ENCODE measurements at places on chromosomes 16 and 17.

- no peak for DNase-seq
Measured at GRCh38 chr16:17340804-17341203, 130.0 kb downstream of the XYLT1 start.

- DNase-seq, result no peak
Measured at GRCh38 chr17:19939993-19940721, 37.5 kb downstream of the AKAP10 start.

DNA sequence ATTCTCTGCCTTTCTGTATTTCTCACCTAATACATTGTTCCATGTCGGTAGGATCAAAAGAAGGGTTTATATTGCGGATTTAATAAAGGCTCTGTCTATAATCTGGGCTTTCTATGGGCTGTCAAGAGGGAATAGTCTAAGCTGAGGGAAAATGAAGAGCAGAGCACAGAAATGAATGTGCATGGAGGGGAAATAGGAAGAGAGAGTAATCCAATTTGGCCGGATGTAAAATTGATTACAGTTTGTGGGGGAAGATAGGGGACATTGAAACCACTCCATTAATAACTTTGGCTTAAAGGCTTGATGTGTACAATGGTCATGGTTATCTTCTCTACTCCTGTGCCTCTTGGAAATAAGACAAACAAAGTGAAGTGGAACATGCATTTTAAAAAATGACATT is 334.2 kb upstream of the CDH8 start:
- DNase-seq, result no peak

GRCh38 chr16:11198828-11199227 is 57.2 kb downstream of the SOCS1 start:
- DNase-seq, result no peak

DNA sequence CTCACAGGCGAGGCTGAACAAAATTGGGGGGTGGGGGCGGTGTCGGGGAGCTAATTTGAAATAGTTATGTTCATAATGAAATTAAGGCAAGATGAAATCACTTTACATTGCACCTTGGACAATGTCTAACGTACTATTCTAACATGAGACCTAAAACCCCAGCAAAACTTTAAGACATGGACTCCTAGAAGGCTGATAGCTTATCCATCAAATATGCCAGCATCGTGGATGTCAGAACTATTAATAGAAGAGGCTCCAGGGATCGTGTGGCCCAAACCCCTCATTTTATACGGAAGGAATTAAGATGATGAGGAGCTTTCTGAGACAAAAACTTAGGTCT is 279.6 kb downstream of the SOX9 start:
- DNase-seq, result no peak

DNA sequence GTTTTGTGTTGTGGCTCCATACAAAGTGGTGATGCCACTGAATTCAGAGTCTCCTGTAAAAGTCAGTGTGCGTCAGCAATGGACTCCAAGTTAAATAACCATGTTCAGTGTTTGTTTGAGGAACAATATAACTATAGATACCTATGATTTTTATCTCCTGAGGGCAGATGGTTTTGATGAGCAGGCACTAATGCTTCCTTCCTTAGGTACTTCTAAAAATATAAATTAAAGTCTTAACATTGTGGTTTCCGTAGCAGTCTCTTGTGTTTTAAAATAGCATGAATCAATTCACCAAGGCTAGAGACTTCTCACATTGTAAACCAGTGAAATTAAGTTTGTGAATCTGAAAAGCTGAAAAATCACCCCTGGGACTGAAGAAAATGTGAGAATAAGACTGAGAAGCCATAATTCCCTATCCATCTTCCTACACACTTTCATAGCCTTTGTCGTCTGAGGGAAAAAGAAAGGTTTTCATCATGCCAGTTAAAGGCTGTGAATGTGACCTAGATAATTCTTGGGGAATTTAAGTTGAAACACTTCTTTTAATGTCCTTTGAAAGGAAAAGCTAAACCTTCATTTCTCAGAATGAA is 1502.9 kb downstream of the CDH11 start:
- DNase-seq, result no peak

- DNase-seq, result no peak
Measured at GRCh38 chr17:13346996-13347762, 254.6 kb downstream of the HS3ST3A1 start.

- no peak for DNase-seq
Measured at GRCh38 chr17:10177913-10178505, 20.4 kb downstream of the GAS7 start.

GRCh38 chr16:80671281-80671849 is 130.6 kb downstream of the DYNLRB2 start:
- DNase-seq, result no peak

DNA sequence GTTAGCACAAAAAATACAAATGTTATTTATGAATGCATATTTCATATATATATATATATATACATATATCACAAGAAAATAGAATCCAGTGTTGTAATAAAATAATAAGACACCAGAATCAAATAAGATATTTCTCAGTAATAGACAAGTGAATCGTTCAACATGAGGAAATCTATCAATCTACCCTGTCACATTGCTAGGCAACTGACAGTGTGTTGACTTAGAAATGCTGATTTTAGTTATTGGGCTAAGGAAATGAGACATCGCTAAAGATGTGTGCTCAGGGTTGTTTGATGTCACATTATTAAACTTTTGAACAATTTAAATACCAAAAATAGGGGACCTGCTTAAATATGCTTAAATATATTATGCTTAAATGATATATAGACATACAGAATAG is 49.9 kb upstream of the DNAH9 start:
- no peak for DNase-seq

DNA sequence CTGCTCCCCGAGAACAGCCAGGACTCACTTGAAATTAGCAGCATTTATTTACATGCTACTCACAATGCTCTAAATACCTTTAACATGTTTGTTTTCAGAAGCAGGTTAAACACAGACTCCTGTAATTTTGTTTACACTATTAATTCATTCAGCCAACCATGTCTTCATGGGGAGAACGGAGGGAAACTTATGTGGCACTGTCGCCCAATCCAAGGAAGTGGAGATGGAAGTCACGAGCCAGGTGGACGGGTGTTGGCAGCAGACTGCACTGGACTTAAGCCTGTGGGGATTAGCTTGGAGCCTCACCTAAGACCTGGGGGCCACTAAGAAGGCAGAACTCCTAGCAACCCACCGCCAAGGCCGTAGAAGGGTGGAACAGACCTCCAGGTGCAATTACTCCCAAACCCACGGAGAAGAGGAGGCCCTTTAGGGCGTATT is 8.8 kb upstream of the GFAP start:
- DNase-seq, result no peak

DNA sequence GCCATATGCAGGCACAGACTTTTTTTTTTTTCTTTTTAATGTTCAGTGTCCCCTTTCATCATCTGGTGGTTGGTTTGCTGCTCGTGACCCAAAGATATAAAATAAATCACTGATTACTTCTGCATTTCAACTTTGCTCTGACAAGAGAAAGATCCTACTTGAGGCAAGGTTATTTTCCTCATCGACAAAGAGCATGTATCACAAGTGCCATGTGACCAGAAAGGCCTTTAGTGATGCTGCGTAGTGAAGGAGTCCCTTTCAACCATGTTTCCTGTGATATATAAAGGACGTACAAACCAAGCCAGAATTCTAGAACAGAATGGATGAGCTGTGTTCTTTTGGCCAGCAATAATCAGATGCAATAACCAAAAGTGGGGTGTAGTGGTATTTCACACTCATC is 323.4 kb upstream of the PSMD7 start:
- no peak for DNase-seq

GRCh38 chr17:8894202-8894671 is 26.8 kb upstream of the PIK3R6 start:
- peak; percentile 28 for DNase-seq

DNA sequence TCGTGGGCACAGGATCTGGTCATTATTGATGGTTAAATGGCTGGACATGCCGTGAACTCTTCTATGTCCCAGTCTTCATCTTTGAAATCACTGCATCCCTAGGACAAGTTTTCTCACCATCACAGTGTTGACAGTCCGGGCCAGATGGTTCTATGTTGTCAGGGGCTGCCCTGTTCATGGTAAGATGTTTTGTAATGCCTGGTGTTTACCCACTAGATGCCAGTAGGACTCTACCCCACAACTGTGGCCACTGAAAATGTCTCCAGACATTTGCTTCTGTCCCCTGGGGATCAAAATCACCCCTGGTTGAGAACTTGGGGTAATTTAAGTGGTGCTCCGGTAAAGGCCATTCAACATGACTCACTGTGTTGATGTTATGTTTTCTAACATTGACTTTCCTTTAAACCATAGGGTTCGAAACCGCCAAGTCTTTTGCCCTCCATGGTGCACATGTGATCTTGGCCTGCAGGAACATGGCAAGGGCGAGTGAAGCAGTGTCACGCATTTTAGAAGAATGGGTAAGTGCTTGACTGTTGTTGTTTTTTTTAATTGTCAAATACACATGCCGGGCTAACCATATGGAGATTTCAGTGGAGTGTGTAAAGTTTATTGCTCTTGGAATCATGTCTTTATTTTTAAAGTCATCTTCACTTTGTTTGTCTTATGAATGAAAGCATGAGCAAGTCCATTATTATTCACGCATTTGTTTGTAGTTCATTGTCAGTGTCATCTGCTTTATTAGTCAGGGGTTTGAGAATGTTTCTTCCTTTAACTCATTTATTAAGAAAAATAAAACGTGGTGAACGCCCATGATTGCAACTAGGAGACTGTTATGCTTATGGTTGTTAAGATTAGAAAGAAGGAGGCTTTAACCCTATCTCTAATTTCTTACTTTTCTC is 64.6 kb downstream of the WWOX start:
- no peak for DNase-seq

- no peak for DNase-seq
Measured at GRCh38 chr16:88831838-88832237, 20.1 kb upstream of the APRT start.

- no peak for DNase-seq
Measured at GRCh38 chr17:32907583-32907982, 20.4 kb upstream of the TMEM98 start.

GRCh38 chr16:79597277-79598062 is 3.1 kb downstream of the MAF start:
- no peak for DNase-seq

DNA sequence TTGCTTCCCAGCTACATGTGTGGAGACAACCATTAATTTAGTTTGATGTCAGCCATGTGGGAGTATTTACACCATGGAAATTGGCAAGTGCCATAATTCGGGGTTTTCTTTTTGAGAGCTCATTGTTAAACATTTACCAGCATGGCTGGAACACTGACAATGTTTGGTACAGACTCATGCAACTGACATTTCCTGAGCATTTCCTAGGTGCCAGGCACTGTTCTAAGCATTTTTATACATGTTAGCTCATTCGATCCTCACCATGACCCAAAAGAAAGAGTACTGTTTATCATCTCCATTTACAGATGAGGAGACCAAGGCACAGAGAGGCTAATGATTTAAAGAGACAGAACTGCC is 86.9 kb downstream of the FOXL1 start:
- DNase-seq, result no peak

- no peak for DNase-seq
Measured at GRCh38 chr16:1102333-1102700, 6.3 kb upstream of the C1QTNF8 start.

GRCh38 chr17:47620503-47621245 is 29.0 kb upstream of the KPNB1 start:
- DNase-seq, result no peak

- DNase-seq, result peak; percentile 17
Measured at GRCh38 chr17:83041305-83041704, 38.1 kb upstream of the METRNL start.

GRCh38 chr17:73170324-73170723 is 5.5 kb downstream of the SSTR2 start:
- no peak for DNase-seq

- DNase-seq, result no peak
Measured at GRCh38 chr16:82832821-82833220, 206.1 kb downstream of the CDH13 start.
